Hindlimb muscle (tissue), 1 donor: ENCODE measurements at places on chromosomes 12 and 14. TPM values are rescaled to one million over a fixed set of nuclear protein-coding genes. Genes with fewer than 3 reads are reported as not detected.

Gene CPNE6
- not detected for polyA plus RNA-seq

Gene SLC25A3
- polyA plus RNA-seq = 625 TPM

Gene CCDC88C
- polyA plus RNA-seq = 18.3 TPM

Gene SLCO1A2
- not detected for polyA plus RNA-seq

Gene SLC4A8
- 1.4 TPM for polyA plus RNA-seq

Gene KDM2B
- polyA plus RNA-seq = 23.1 TPM

Gene FSCB
- polyA plus RNA-seq = not detected

Gene ANO2
- 3.9 TPM for polyA plus RNA-seq

Gene TAS2R20
- polyA plus RNA-seq = 1.3 TPM

Gene GPRC5D
- polyA plus RNA-seq = not detected

Gene KRT6C
- polyA plus RNA-seq = not detected

Gene DAO
- not detected for polyA plus RNA-seq

Gene LRRC10
- not detected for polyA plus RNA-seq

Gene KRT3
- not detected for polyA plus RNA-seq

Gene TPH2
- polyA plus RNA-seq = not detected

Gene TGFB3
- polyA plus RNA-seq = 86.8 TPM

Gene TMTC2
- polyA plus RNA-seq = 15.5 TPM

Gene OR9K2
- not detected for polyA plus RNA-seq

Gene SOAT2
- polyA plus RNA-seq = 0.10 TPM

Gene CCDC92
- polyA plus RNA-seq = 29.5 TPM

Gene TMEM121
- polyA plus RNA-seq = 2.9 TPM

Gene GPR162
- polyA plus RNA-seq = 17.6 TPM

Gene SMAGP
- 5.8 TPM for polyA plus RNA-seq

Gene ARHGDIB
- polyA plus RNA-seq = 36.6 TPM

Gene MANSC4
- polyA plus RNA-seq = not detected

Gene RESF1
- 19.7 TPM for polyA plus RNA-seq

Gene NINJ2
- polyA plus RNA-seq = 3.2 TPM

Gene SPX
- 32.7 TPM for polyA plus RNA-seq

Gene CCDC38
- polyA plus RNA-seq = not detected

Gene SLC6A13
- 6.3 TPM for polyA plus RNA-seq

Gene TRPV4
- polyA plus RNA-seq = 0.99 TPM

Gene GPR132
- polyA plus RNA-seq = 0.84 TPM

Gene PLBD1
- polyA plus RNA-seq = 18.8 TPM

Gene GPR84
- polyA plus RNA-seq = 0.17 TPM

Gene PLEKHG7
- polyA plus RNA-seq = 0.85 TPM

Gene OVCH1
- polyA plus RNA-seq = 0.54 TPM

Gene KERA
- polyA plus RNA-seq = 16.7 TPM

Gene CAPZA3
- not detected for polyA plus RNA-seq

Gene SETD1B
- polyA plus RNA-seq = 12.3 TPM

Gene SRRM4
- 0.31 TPM for polyA plus RNA-seq

Gene KRT72
- not detected for polyA plus RNA-seq

Gene INHBC
- not detected for polyA plus RNA-seq

Gene CD163
- 25.1 TPM for polyA plus RNA-seq

Gene HOXC13
- 0.10 TPM for polyA plus RNA-seq

Gene TBC1D30
- polyA plus RNA-seq = 2.3 TPM

Gene GPR137C
- 2.4 TPM for polyA plus RNA-seq

Gene PTCSC3
- not detected for polyA plus RNA-seq

Gene PROX2
- 0.71 TPM for polyA plus RNA-seq

Gene GLS2
- 0.52 TPM for polyA plus RNA-seq

Gene AMN
- 0.59 TPM for polyA plus RNA-seq

Gene PA2G4
- polyA plus RNA-seq = 115 TPM

Gene BEST3
- 85.5 TPM for polyA plus RNA-seq
